ENCODE measurements at places on chromosomes 4 and X.
A peak's percentile ranks its signal among the peaks of the same experiment; 100 is the strongest.

- no peak for DNase-seq
These were observed 59.7 kb upstream of the BEX4 start for GRCh38 chrX:103155201-103155600.

DNA sequence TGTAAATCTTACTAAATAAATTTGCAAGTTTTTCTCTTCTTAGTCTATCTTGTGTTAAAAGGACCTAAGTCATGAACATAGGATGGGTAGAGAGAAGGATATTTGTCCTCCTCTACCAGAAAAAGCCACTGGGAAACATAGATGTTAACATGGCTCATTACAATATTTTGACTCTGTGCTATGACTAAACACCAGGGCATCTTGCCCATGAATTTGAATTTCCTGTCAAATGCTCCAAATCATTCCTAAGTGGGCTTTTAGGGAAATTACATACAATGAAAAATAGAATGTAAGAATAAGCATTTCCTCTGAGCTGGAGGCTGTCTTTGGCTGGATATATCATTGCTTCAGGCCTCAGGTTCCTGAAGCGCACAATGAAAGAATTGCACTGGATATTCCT lies 39.1 kb downstream of the ANOS1 start:
- DNase-seq = no peak

- no peak for DNase-seq
These were observed 15.1 kb upstream of the VSIG4 start for GRCh38 chrX:66054978-66055377.

GRCh38 chrX:30283456-30284200 lies 25.6 kb downstream of the NR0B1 start:
- no peak for DNase-seq

DNA sequence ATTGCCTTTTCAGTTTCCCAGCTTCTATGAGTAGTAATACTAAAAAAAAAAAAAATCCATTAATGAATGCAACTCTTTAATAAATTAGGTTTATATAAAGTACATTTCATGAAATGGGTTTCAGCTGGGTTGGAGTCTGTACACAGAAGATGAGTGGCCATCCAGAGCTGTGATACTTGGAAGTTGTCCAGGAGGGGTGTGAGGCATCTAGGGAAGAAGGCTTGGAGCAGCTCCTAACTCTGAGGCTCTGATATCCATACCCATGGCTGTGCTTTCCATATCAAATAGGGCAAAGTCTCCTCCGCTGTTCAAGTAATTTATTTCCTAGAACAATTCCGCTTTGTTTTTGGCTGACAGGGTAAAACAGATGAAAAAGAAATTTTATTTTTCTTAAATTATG lies 423.3 kb upstream of the TENM3 start:
- DNase-seq = no peak

DNA sequence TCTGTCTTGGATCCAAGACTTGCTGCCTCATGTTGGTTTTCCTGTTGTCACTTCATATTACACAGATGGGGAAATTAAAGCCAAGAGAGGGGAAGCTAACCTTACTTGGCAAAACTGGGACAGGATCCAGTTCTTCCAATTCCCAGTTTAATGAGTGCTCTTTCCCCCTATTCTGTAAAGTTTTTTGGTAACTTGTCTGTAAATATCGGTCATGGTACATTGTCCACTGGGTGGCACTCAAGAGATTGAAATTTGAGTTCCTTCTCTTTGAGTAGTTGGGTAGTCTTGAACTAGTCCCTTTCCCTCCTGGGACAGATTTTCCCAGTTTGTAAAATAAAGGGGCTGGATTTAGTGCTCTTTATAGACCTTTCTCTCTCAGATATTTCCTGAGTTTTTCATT lies 12.4 kb upstream of the EOLA2 start:
- peak; percentile 7 for DNase-seq

DNA sequence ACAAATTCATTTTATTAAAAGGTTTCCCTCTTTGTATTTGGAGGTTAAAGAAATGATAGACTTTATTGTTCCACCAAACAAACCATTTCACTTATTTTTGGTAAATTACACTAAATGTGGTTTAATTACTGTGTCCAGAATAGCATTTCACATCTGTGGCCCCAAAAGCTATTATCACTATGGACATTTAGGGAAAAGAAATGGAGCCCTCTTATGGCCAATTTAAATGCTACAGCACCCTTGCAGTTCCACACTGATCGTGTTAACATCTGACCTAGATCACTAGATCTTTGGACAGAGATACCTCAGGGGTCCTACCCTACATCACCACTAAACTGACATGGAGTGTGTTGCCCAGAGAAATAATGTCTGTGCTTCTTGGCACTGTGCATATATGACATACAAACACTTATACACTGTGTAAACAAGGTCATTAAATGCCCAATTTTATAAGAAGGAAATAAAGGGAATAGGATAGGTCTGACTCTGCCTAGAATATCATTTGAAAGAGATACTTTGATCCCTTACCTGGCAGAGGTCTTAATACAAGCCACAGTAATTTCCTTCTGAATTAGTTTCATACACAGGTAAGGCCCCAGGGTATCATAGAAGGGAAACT lies 163.9 kb downstream of the KDR start:
- no peak for DNase-seq

GRCh38 chr4:7254736-7255487 lies 62.6 kb downstream of the SORCS2 start:
- no peak for DNase-seq

GRCh38 chrX:42420426-42420825 lies 357.5 kb downstream of the PPP1R2C start:
- no peak for DNase-seq

- no peak for DNase-seq
These were observed 33.5 kb downstream of the SGMS2 start for GRCh38 chr4:107858158-107858742.

DNA sequence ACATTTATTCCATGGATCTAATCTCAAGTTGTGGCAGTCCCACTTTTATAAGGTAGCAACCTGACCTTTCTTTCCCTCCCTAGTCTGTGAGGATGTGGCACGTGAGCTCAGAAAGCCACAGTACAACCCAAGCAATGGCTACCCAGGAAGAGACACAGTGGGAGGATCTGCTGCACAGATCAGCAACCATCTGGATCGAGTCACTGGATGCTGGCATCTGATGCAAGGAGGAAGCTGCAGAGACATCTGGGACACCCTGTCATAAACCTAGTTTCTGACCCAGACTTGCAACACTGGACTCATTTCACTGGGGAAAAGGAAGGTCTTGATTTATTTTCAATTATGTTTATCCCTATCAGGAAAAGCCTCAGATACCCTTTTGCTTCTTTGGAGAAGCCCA lies 327.1 kb downstream of the PAPSS1 start:
- no peak for DNase-seq

DNA sequence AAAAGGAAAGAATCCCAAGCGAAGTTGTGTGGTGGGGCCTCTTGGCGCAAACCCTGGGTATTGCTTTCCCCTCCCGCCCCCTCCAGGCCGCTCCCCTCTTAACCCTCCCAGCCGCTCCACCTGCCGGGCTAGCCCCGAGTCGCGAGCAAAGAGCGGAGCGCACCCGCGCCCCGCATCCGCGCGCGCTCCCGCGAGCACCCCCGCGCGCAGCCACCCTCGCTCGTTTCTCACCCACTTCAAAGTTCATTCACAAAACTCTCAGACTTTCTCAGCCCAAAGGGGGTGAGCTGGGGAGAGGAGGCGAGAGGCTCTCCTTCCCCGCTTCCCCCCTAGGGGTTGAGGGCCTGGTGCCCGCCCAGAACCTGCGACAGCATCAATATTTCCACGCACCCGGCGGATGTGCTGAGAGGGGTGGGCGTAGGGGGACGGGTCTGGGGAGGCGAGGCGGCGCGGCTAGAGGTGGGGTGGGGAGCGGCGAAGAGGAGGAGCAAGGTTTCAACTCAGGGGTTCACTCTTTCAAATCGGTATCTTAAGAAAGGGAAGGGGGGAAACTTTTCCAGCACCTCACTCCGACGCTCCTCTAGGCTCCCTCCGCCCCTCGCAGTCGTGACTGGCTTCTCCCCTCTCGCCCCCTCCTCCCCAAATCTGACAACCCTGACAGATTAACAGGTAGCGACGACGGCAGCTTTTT lies 1.8 kb downstream of the MAML3 start:
- no peak for DNase-seq

DNA sequence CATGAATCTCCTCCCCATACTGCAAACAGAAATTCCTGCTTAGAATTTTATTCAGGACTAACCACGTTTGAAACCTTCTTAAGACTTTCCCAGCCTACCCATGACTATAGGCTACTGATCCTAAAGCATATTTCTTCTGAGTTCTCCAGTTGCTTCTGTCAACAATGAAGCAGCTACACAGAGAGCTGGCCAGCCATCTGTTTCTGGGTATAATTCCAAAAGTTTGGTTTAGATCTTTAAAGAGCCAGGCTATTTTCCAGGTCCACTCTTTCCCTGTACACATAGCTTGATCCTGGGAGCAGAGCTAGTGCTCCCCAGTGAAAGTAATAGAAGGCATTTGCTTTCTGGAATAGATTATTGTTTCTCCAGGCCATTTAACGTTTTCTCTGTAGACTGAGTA lies 4.0 kb upstream of the ITM2A start:
- DNase-seq = no peak

- no peak for DNase-seq
These were observed 37.9 kb upstream of the TRPC3 start for GRCh38 chr4:121989715-121990114.

DNA sequence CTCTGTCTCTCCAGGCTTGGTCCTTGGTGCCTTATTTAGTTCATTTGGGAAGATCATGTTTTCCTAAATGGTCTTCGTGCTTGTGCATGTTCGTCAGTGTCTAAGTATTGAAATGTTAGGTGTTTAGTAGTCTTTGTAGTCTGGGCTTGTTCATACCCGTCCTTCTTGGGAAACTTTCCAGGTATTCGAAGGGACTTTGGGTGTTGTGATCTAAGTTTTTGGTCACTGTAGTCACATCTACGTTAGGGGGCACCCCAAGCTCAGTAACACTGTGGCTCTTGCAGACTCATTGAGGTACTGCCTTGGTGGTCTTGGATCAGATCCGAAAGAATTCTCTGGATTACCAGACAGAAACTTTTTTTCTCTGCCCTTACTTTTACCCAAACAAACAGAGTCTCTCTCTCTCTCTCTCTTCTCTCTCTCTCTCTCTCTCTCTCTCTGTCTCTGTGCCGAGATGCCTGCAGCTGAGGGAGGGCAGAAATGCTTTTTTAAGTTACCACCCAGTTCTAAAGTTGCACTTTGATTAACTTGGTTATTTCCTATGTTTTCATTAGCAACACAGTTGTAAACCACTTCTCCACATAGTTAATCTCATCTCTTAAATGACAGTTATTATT lies 67.6 kb upstream of the SLC7A3 start:
- peak; percentile 22 for DNase-seq

- DNase-seq = no peak
These were observed at the start of gene AMER1 for GRCh38 chrX:64205441-64205734. TSS of gene AMER1 (minus strand) at chrX:64205708. CDS start at chrX:64193286, 12,422 bp downstream.

DNA sequence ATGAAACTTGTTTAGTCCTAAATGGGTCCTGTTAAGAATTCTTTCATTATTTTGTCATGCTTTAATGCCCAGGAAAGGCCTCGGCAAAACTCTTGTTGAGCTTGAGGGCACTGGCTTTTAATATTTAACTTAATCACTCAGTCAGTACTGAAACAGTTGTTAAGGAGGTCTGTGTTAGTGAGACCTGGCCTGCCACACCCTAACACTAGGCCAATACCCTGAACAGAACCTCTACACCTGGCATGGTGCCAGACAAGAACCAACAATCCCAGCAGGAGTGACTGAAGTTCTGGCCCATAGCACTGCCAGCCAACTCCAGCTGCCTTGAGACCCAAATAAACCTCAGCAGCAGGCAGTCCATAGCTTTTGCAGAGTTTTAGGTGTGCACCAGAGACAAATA lies 85.7 kb upstream of the ITM2A start:
- no peak for DNase-seq

DNA sequence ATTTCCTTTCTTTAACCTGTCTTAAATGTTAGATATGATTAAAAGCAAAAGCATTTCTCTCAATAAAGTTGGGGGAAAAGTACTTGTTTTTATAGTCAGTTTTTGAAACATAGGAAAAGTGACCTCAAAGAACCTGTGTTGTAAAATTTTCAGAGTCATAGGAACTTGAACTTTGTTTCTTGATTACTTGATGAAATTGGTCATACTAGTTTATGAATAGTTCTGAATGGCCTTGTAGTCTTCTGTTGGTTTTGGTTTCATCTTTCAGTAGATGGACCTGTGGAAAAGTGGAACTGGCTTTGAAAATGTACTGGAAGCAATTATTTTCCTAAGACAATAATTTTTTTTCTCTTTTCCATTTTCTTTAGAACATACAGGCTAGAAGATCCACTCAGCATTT lies 222.2 kb upstream of the NUDT6 start:
- no peak for DNase-seq

DNA sequence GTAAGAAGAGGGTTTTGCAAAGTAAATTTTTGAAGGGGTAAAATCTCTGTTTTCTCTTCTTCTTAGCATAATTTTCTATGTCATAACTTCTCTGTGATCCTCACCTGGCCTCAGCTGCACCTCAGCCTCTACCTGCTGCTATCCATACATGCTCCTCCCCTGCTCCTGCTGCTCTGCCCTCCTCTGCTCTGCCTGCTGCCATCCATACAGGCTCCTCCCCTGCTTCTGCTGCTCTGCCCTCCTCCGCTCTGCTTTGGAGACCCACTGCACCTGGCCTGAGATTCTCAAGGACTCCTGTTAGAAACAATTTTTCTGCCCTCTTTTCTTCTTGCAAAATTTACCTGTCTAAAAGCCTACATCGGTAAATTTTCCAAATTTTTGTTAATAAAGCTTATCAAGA lies 388.6 kb upstream of the PITX2 start:
- no peak for DNase-seq

DNA sequence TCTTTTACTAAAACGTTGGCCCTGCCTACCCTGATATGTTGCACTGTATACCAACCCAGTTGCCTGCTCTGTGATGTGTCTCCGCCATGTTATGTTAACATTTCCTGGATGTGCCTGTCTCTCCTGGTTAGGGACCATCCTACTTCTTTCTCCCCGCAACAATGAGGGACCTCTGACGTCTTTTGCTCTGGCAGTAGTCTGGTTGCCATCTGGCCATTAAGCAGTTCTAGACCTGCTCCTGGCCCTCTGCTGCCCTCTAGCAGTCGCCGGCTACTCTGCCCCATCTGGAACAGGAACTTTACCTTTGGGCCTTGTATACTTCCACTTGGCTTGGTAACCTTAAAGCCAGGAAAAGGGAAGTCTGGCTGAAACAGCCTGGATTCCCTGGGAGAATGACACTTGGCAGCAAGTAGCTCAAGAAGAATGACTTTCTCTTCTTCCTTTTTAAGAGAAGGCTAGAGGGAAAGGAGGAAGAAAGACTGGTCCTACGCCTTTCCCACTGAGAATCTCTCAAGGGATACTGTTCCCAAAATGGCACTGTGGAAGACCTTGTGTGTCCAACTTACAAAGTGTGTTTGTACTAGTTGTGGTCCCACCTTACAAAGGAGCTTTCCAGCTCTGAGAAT lies 63.5 kb downstream of the GPC3 start:
- DNase-seq = peak; percentile 10

- no peak for DNase-seq
These were observed 531.4 kb downstream of the INPP4B start for GRCh38 chr4:142314686-142315085.

All from SK-N-DZ (cell line).